Activated effector memory CD4-positive, alpha-beta T cell treated with Interleukin-2 at 50 U/mL for 16 hours (primary cell): ENCODE measurements at places on chromosomes 6 and 20.

GRCh38 chr20:54014293-54014926 lies 56.0 kb downstream of the BCAS1 start:
- no peak for DNase-seq

GRCh38 chr20:53878262-53879047 lies 191.9 kb downstream of the BCAS1 start:
- DNase-seq = no peak

GRCh38 chr6:29949934-29950333 lies 7.6 kb downstream of the HLA-A start:
- DNase-seq = no peak

- no peak for DNase-seq
Observed at GRCh38 chr6:113763876-113764275, 93.3 kb upstream of the MARCKS start.

- no peak for DNase-seq
Observed at GRCh38 chr6:151842816-151843215, 35.3 kb downstream of the ESR1 start.

GRCh38 chr6:87667032-87667431 lies 35.0 kb downstream of the AKIRIN2 start:
- DNase-seq = no peak

DNA sequence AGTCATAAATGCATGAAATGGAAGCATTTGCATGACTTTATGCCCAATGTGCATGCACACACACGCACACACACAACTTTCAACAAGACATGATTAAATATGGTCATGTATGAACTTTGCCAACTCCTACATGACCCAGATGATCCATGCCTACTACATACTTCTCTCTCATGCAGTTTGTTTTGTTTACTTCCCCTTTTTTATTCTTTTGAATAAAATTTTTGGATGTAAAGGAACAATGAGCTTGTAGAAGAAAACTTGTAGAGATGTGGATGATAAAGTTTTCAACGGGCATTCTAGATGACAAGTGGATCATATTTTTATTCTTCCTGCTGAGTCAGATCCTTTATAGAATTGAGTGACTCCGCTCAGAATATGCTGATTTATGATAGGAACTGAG lies 50.8 kb upstream of the AIG1 start:
- no peak for DNase-seq

GRCh38 chr20:2059411-2059810 lies 42.2 kb upstream of the STK35 start:
- no peak for DNase-seq

- DNase-seq = no peak
Observed at GRCh38 chr6:169167581-169168301, 85.9 kb downstream of the THBS2 start.

DNA sequence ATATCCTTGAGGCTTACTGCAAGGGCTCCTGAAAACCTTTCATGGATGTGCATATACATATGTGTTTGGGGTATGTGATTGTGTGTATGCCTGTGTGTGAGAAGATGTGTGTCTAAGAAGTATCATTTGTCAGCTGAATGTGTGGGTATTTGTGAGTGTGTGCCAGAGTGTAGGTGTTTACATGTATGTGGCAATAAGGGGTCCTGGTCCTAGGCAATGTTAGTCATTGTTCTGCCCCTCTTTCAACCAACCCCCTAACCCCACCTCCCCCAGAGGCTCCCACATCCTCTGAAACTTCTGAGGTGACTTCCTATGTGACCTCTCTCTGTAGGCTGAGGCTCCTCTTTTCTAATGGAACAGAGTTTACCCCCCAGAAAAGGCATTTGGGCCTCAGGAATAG lies 186.4 kb downstream of the LRFN2 start:
- no peak for DNase-seq

DNA sequence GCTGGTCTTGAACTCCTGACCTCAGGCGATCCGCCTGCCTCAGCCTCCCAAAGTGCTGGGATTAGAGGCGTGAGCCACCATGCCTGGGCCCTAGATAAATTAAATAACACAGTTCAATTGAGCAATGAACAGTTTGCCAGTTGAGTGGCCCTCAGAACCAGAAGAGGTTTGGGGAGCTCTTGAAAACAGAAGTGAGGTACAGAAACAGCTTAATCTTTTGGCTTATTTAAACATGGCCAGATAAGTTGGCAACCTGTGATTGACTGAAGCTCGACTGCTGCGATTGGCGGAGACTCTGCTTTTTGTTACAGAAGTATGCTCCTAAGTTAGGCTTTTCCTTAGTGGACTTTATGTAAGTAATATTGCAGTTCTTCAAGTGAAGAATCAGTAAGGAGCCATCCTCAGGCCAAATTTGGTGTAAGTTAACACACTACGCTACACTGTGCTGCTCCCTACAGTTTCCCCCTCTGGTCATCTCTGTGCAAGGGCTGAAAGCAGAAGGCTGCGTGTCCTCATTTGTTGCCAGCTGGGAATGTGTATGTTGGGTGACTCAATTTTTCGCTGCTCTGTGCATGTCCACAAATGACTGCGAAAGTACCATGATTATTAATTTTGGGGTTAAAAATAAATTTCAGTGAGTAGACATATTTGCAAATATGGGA lies 9.8 kb downstream of the XRN2 start:
- DNase-seq = no peak

GRCh38 chr6:13357551-13358075 lies 29.3 kb upstream of the TBC1D7 start:
- no peak for DNase-seq

DNA sequence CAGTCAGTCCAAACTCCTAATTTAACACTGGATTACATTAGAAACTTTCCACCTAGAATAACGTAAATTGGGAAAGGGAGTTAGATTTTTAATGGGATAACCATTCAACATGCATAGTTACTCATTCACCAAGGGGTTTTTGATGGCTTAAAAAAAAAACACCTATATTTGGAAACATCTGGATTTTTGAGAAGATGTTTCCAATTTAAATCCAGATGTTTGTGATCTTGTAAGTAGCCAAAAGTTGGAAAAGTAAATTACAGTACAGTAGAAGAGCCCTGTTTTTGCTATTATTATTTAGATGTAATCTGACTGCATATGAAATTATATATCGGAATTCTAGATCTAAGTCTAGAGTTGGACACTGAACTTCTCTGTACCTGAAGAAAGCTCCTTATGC lies 478.2 kb downstream of the CD83 start:
- no peak for DNase-seq

DNA sequence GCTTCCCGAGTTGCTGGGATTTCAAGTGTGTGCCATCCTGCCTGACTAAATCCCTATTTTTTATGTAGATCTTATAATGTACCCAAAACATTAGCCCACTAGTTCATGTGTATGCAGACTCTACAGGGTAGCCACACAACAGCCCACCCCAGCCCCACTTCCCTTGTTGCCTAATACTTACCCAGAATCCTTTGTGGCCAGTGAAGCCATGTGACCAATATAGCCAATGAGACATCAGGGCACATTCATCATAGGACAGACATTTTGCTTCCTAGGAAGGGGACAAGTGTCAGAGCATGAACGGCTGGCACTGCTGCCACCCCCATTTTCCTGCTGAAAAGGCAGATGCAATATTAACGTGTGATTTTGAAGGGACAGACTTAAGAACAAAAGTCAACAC lies 36.0 kb upstream of the TCP11 start:
- DNase-seq = no peak

DNA sequence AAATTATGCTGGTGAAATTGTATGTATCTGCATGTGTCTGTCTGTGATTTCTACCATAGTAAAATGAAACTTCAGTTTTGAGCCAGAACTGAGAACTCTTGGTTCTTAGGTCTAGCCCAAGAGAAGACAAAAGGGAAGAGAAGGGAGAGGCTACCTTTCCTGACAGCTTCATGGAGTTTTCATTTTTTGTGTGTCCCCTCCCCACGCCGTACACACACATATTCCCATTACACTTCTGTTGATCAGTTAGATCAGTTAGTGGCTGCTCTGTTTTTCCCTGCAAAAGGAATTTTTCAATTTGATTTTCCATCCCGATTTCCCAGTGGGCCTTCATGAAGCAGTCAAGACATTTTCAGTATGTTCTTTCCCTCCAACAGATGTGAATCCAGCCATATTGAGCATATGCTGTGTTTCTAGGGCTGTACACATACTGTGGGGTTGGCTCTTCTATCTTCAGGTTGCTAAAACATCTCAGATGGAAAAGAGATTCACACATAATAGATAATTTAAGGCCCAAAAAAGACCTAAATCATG lies 52.5 kb downstream of the HIVEP1 start:
- DNase-seq = no peak

DNA sequence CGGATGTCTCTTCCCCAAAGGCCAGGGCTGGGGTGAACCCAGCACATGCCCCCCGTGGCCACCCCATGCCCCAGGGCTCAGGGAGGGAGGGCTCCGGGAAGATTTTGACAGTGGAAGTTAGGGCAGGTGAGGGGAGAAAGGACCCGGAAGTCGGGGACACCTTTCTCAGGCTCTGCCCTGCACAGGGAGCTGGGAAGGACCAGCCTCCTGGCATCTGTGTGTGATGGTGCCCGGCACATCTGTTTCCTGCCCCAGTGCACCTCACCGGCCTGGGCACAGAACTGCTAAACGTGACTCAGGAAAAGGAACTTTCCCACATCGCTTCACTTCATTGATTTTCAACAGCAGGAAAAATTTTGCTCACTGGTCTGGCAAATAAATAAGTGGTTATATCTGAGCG lies 141.1 kb upstream of the AFDN start:
- no peak for DNase-seq
